Neural progenitor cell (in vitro differentiated cells): ENCODE measurements at places on chromosomes 12 and 14.

DNA sequence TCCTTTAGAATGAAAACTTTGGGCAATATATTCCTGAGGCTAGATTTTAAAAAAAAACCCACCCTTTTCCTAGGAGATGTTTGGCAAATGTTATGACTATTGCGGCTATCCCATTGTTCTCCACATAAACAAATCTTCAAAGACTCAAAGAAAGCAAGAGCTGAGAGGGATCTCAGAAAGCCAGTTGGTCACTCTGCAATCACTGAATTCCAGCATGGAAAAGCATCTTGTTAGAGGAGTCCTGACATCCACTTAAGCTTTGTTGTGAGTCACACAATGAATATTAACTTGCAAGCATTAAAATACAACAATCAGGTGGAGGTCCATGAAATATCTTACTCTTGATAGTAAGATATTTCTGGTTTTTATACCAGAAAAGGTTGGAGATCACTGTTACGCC, 11.0 kb upstream of the PTPRB start:
- DNase-seq = no peak

- no peak for DNase-seq
Observed at GRCh38 chr12:46230306-46230705, 38.5 kb downstream of the SLC38A1 start.

GRCh38 chr14:23727566-23728335, 91.6 kb downstream of the DHRS2 start:
- DNase-seq = peak; percentile 26

- DNase-seq = no peak
Observed at GRCh38 chr12:94980577-94980976, 22.9 kb downstream of the NDUFA12 start.

- peak; percentile 71 for DNase-seq
Observed at GRCh38 chr12:24750263-24750662, 198.6 kb downstream of the BCAT1 start.

DNA sequence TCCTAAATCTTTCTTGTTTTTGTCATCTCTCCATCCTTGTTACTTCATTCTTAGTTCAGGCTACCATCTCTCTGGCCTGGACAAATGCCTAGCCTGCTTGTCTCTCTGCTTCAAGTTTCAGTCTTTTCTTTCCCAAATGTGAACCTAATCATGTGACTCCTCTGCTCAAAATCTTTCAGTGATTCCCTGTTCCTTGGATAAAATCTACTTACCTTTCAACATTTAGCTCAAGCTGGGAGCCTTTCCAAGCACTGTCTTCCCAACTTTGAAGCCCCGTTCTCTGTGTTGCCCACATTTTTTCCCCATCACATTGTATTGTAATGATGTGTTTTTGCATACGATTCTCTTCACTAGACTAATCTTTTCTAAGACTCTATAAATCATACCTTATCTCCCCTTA, 24.7 kb downstream of the SLC7A8 start:
- no peak for DNase-seq

GRCh38 chr14:99236386-99237138, 35.4 kb downstream of the BCL11B start:
- DNase-seq = no peak

DNA sequence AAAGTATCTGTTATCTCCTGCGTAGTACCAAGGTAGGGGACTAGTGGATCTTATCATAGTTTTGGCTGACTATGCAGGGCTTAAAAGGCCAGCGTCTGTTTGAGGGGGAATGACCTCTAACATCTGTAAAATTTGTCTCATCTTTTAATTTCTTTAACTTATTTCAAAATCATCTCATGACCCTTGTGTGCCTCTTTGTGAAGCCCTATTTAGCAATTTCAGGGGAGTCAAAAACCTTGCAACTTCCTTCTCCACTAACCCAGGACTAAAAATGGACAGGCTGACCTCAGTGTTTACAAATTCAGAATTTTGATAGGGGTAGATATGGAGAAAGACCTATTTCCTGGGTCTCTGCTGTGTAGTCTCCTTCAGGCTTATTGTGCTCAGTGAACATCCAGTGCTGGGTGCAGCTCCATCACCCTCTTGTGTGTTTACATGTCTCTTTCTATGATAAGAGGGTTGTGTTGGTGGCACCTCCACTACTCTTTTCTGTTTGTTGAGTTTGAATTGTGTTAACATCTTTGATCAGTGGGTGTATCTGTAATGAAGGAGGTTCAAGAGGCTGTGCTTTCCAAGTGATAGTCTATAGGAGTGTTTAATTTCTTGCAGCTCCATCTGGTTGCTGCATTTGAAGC, 14.3 kb downstream of the NECAP1 start:
- DNase-seq = no peak

DNA sequence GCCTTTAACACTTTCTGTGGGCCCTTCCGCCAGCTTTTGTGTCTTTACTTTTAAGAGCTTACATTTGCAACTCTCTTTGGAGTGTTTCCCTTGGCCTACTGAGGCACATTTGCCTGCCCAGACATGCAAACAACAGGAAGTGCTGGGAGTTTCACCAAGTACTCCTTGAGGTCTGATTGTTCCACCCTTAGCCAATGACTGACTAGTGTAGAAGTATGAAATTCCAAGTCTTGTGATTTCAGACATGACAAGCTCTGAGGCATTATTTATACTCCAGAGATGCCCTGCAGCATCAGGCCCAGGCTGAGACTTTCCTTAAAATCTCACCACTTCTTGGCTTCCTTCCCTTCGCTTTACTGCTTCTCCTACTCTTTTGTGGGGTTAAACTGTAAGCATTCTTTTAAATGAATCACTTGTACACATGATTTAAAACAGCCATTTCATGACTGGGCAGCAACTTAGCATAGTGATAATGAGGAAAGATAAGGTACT, 174.1 kb downstream of the SLC6A15 start:
- DNase-seq = no peak

DNA sequence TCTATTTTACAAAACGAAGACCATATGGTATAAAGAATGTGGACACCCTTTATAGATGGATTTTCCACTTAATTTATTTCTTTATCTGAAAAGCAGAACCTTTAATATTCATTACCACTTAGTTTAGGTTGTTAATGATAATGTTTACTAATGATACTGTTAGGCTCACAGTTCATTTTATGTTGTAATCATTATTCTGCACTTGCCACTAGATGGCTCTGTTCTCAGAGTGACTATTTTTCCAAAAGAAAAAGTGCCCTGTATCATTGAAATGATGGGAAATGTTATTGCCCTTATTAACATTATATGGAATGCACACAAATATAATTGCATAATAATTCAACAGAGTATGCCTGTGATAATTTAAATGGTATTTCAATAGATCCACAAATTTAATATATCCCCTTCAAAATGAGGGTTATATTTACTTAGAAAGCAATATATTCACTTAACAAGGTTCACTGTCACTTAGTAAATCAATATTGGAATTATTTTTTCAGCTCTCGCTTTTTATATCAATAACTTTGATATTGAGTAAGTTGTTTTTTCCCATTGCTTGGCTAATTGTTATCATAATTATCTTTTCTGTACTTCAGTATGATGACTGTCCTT, 95.7 kb downstream of the PDE3A start:
- DNase-seq = peak; percentile 23

DNA sequence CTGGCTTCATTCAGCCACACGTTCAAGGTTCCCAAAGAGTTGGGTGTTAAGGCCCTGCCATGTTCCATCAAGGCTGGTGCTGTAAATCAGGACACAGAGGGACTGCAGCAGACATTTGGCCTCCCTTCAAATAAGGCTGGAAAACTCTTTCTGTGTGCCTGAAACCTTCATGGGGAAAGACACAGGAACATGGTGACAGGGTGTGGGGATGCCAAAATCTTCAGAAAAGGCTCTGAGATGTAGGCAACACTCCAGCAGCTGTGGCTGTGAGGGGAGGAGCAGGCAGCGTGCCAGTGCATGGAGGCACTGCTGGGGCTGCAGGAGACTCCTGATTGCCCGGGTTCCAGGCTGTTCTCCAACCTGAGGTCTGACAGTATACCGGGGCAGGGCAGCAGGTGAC, 15.0 kb downstream of the POMT2 start:
- DNase-seq = no peak

- DNase-seq = no peak
Observed at GRCh38 chr14:79585845-79586244, 625.5 kb downstream of the DIO2 start.

GRCh38 chr14:78985668-78986381, 815.7 kb downstream of the NRXN3 start:
- peak; percentile 78 for DNase-seq

- DNase-seq = no peak
Observed at GRCh38 chr14:93591506-93591905, 160.8 kb downstream of the UNC79 start.

- DNase-seq = no peak
Observed at GRCh38 chr14:102471921-102472790, 37.4 kb downstream of the ANKRD9 start.

DNA sequence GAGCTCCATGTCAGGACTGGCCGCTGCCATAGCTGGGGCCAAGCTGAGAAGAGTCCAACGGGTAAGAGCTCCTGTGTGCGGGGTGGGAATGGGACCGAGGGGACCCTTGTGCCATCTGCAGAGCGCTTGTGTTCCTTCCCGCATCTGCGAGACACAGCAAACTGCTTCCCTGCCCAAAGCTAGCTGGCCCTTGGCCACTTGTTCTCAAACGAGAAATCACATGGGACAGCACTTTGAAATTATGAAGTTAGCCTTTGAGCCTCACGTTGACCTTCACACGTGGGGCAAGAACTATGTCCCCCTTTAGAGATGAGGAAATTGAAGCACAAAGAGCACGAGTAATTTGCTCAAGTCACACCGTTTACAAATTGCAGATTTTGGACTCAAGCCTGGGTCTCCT, 30.8 kb downstream of the DEGS2 start:
- no peak for DNase-seq

DNA sequence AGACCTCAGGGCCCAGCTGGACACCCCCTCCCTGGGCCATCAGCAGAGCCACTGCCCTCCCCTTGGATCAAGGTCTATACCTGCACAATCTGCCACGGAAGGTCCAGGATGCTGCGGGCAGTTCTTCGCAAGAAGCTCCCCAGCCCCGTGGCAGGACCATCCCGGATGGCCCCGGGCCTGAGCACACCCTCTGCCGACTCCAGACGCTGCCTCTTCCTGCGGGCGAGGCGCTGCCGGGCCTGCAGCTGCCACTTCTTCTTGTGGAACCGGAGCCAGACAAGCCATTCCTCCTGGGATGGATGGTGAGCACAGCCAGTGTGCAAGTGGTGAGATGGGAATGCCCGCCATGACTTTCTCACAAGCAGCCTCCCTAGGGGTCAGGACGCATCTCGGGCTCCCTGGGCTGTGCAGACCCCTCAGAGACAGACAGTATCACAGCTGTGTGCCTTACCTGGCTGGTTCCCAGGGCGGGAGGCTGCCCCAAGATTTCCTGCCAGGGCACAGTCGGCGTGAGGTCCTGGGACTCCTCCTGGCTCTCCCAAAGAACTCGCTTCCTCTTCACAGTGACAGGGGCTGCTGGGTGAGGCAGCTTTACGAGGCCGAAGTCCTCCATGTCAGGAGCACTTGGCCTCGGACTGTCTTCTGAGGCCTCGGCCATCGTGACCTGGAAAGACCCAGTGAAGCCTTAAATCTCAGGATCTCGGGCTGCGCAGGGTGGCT, 30.8 kb downstream of the P2RX2 start:
- no peak for DNase-seq

- peak; percentile 85 for DNase-seq
Observed at GRCh38 chr12:77685112-77685511, 145.6 kb upstream of the NAV3 start.

- DNase-seq = peak; percentile 52
Observed at GRCh38 chr12:123384318-123384993, 524 bp downstream of the KMT5A start.

- DNase-seq = no peak
Observed at GRCh38 chr12:91055976-91056375, 1.8 kb downstream of the KERA start.

- no peak for DNase-seq
Observed at GRCh38 chr14:69288956-69289705, 29.2 kb downstream of the GALNT16 start.

GRCh38 chr14:92528486-92529100, 15.0 kb downstream of the RIN3 start:
- no peak for DNase-seq

- DNase-seq = no peak
Observed at GRCh38 chr14:53237488-53237887, 84.4 kb upstream of the DDHD1 start.

- DNase-seq = peak; percentile 57
Observed at GRCh38 chr12:100348657-100349454, 8.0 kb upstream of the SLC17A8 start.

GRCh38 chr12:65330331-65330730, 51.8 kb downstream of the MSRB3 start:
- no peak for DNase-seq

GRCh38 chr12:5034603-5035002, 9.1 kb upstream of the KCNA5 start:
- no peak for DNase-seq
